ENCODE measurements at places on chromosomes 7 and 10.

DNA sequence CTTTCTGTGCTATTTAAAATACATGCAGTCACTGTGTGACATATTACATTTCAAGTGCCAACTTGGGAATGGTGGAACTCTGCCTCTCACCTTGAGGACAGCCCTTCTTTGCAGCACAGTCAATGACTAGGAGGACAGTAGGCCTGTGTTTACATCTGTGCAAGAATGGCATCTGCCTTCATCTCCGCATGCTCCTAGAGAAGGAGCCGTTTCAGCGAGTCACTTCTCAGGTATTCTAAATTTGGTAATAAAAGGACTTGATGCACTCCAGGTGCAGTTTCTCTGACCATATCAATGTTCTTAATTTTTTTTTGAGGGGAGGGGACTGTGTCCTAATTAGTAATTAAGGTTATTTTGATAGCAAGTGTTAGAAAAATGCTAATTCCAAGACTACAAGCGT, 128.9 kb downstream of the SDK1 start:
- no peak for DNase-seq

- no peak for DNase-seq
These were observed 610 bp downstream of the AVPI1 start for GRCh38 chr10:97686301-97686961.

DNA sequence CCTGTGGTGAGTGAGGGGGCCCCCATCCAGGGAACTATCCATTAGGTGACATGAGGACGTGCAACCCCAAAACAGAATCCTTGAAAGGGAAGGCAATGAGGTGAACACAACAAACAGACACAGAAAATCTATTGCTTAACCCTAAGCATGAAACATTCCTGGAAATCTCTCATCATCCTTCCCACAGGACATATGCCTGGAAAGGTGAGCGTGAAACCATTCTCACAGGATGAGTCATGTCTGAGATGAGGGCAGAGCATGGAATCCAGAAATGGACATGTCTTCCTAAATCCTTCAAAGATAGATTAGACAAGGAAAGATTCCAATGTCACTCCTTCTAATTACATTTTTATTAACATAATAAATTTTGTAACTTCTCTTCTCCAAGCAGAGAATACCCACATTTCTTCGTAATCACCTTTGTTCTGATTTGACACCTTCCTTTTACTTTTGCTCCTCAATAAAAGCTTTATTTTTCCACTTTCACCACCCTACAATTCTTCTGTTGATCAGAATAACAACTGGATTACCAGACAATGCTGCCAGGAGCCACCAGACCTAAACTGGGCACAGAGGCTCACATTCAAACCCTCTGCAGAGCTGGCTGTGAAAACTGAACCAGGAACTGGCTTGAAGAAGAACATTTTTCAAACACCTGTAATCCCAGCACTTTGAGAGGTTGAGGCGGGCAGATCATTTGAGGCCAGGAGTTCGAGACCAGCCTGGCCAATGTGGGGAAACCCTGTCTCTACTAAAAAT, 67.2 kb downstream of the COBL start:
- DNase-seq, result no peak

- peak; percentile 52 for DNase-seq
These were observed 11.9 kb downstream of the RGR start for GRCh38 chr10:84256510-84257342.

DNA sequence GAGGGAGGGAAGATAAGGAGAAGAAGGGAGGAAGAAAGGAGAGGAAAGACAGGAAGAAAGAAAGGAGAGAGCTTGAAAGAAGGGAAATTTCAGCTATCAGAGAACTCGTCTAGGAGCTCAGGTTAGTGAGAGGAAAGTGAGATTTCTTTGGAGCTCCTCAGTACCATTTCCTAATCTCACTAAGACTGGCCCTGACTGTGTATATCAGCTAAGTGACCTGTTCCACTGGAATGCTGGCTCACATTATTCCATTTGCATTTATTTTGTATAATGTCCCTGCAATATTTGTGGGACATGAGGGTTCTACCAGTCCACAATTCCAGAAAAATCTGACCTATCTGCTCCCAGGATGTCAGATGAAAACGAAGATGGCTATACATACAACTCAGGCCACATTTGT, 114.7 kb upstream of the CELF2 start:
- no peak for DNase-seq

DNA sequence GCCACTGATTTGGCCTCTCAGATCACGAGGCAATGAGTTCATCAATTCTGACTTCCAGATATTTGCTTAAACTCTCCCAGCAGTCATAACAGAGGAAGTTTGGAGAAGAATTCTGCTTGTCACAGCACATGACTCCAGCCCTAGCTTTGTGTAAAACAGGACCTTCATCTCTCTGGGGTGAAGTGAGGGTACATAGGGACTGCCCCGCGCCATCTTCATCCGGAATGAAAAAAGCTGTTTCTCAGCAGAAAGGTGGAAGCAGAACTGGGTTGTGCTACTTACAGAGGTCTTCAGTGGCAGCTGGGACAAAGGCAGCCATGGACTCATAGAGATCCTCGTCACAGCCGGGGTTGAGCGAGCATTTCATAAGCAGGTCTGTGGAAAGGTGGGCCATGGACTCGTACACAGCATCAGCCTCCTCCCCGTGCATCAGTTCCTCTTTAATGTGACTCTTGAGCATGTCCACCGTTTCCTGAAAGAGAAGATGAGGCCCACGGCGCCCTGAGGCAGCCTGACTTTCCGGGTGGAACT, 58.4 kb upstream of the TM9SF3 start:
- DNase-seq, result no peak

Data from neuronal stem cell (in vitro differentiated cells).